ENCODE measurements at places on chromosomes 7 and 10. TPM values are rescaled to one million over a fixed set of nuclear protein-coding genes. Genes with fewer than 3 reads are reported as not detected.

Gene LRRD1
- total RNA-seq, result not detected

GRCh38 chr10:33684211-33684611 is 349.7 kb upstream of the NRP1 start:
- no peak for DNase-seq

Gene UNCX
- total RNA-seq, result not detected

DNA sequence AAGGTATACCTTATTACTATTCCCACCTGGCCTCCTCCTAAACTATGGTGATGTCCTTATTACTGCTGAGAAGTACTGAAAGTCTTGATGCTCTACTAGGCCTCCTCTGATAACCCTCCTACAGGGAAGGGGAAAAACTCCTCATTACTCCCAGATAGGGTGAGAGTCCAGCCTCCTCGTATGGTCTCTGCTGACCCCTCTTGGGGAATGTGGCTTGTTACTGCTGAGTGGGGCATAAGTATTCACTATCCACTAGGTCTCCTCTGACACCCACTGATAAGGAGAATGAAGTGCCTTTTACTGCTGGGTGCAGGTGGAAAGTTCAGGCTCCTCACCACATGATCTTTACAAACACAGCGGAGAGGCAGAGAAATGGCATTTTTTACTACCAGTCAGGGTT is 222.9 kb downstream of the CHRM2 start:
- DNase-seq, result no peak

DNA sequence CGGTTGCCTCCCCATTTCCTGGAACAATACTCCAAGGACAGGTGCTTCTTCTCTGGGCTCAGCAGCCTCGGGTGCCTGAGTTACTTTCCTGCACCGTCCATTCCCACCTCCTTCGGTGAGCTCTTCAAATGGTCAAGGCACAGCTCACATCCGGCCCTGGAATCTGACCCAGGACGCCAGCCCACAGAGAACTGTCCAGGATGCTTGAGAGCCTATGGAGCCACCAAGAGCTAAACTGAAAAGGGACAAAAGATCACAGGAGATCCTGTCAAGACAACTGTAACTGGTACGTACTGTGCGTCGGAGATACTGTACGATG is 72.5 kb downstream of the CTBP2 start:
- DNase-seq, result no peak

Gene AGR2
- 0.98 TPM for total RNA-seq

GRCh38 chr10:102721954-102722353 is 7.5 kb downstream of the SFXN2 start:
- no peak for DNase-seq

GRCh38 chr7:26167303-26167934 is 15.4 kb downstream of the NFE2L3 start:
- no peak for DNase-seq

- DNase-seq, result no peak
These were observed 624.3 kb upstream of the MBL2 start for GRCh38 chr10:53396876-53397275.

GRCh38 chr7:21828841-21829240 is 116.9 kb downstream of the CDCA7L start:
- DNase-seq, result no peak

GRCh38 chr10:95693071-95693667 is 558 bp downstream of the TCTN3 start:
- DNase-seq, result no peak

Measured in K562 (cell line).